ENCODE measurements at places on chromosomes 7 and 10.

DNA sequence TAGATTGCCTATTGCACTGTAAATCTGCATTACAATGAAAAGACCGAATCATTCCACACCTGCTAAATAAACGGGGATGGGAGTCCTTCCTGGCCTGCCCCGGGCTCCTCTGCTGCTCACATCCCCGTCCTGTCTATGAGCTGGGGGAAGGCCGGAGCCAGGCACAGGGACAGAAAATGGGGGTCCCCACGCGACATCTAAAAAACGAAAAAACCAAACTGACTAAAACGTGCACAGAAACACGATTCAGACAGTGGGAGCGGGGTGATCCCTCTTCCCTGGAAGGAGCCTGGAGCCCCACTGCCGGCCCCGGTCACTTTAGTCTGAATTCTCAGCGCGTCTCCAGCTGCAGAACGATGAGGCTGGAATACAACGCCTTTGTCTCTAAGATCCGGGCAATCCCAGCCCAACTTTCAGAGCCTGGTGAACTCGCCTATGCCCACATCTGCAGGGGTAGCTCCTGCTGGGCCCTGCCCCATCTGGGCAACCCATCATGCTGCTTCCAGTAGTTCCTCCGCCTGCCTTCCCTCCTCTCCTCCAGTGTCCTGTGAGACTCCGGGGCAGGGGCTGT, 78.0 kb downstream of the ADARB2 start:
- no peak for DNase-seq

DNA sequence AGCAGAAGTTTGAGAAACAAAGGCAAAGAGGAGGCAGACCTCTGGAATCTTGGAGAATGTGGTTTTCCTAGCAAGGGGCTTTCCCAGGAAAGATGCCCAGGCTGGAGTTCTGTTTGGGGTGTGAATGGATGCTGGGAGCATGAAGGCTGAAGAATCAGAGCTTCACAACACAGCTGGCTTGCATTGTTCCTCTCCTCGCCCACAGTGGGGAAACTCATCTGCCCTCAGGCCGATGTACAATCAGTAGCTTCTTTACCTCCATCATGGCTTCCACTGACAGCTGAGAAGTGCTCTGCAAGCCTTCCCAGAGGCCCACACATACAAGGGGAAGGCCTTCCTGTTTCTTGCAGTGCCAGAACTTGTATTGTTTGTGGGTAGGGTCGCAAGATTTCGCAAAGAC, 90.8 kb upstream of the HECTD2 start:
- no peak for DNase-seq

DNA sequence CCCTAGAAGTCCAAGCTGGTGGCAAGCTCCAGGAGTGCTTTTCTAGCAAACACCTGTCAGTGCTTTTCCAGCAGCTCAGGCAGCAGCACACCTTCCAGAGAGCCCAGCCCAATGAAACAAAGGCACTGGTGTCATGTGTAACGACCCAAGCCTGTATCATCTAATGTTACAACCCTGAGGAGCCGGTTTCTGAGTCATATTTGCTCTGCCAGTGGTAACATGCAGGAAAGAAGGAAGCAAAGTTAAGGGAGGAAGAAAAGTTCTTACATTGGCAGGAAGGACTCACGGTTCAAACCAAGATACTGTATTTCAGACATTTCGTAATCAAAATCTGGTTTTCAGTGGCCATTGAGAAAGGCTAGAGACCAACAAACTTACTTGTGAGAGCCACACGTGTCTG, at the start of gene ANKRD22:
Gene ANKRD22, minus strand, starts transcription at position 139 of the 400 bp plus-strand sequence. CDS start 237 bp downstream, outside the sequence.
- DNase-seq = no peak

GRCh38 chr10:118901380-118901779, 128.1 kb upstream of the NANOS1 start:
- no peak for DNase-seq

GRCh38 chr7:101226721-101227120, 8.8 kb downstream of the ZNHIT1 start:
- DNase-seq = no peak

- no peak for DNase-seq
These were observed 621 bp upstream of the MORN4 start for GRCh38 chr10:97633921-97634320.
